ENCODE measurements at places on chromosomes 16 and 17.

GRCh38 chr16:11140867-11141266, 115.1 kb downstream of the SOCS1 start:
- DNase-seq = no peak

DNA sequence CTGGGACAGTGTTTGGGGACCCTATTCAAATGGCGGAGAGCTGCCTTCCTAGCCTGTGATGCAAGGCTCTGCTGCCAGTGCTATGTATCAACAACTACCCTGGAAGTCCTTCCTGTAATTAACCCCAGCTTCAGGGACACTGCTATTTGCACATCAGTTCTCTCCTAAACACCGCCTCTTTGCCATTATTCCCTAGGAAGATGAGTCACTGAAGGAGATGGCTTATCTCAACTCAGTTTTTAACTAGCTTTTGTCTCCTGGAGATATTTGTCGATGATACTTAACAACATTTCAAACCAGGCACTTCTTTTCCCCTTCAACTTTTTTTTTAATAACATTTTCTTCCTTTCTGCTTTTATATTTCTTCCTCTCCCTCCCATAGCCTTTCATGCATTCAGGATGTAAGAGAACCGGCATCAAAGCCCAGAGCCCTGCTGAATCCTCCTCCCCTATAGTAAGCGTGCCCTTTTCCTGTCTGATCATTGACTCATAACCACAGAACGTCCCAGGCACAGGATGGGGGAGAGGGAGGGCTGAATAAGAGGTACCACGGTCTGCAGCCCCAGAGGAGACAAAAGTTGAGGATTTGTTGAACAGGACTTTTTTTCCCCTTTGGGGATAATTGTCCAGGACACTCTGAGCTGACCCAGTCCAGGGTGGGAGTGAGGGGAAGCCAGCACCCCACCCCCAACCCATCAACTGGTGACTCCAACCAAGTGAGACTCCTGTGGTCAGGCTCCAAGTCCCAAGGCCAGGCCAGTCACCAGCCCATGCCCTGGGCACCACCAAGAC, 387.8 kb upstream of the SALL1 start:
- peak; percentile 88 for DNase-seq

DNA sequence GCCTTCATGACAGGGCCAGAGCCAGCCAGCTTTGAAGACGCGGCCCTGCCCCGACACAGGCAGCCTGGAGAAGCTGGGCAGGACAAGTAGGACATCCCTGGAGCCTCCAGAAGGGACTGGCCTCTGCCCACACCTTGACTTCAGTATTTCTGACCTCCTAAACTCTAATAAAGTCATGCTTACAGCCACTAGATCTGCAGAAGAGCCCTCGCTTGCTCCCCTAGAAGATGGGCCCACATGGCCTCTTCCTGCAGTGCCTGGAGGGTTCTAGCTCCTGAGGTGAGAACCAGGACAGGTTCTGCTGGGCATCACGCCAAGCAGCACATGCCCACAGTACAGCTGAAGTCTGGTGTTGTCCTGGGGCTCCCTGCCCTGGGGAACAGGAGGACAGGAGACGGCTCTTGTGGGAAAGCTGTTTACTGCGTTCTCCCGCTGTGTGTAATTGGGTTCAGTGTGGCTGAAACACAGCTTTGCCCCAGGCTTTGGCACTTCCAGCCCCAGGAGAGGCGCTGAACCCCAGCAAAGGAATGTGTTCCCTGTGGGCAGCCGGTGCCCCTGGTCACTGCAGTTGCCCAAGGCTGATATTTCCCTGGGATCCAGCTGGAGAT, 2.6 kb downstream of the APRT start:
- DNase-seq = peak; percentile 8

DNA sequence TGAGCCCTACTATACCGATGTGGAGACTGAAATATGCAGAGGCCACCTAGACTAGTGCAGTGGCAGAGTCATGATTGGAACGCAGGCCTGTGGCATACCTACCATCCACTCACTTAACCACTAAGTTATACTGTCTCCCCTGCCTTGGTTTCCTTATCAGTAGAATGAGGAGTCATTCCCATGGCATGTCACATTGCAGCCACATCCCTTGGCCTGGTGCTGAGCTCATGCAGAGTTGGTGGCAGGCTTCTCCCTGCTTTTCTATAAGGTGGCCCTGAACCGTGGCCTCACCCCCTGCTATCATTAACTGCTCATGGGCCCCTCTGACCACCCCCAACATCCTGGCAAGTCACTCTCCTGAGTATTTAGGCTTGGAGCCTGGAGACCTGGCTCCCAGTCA, 212.5 kb downstream of the KATNIP start:
- peak; percentile 96 for DNase-seq

DNA sequence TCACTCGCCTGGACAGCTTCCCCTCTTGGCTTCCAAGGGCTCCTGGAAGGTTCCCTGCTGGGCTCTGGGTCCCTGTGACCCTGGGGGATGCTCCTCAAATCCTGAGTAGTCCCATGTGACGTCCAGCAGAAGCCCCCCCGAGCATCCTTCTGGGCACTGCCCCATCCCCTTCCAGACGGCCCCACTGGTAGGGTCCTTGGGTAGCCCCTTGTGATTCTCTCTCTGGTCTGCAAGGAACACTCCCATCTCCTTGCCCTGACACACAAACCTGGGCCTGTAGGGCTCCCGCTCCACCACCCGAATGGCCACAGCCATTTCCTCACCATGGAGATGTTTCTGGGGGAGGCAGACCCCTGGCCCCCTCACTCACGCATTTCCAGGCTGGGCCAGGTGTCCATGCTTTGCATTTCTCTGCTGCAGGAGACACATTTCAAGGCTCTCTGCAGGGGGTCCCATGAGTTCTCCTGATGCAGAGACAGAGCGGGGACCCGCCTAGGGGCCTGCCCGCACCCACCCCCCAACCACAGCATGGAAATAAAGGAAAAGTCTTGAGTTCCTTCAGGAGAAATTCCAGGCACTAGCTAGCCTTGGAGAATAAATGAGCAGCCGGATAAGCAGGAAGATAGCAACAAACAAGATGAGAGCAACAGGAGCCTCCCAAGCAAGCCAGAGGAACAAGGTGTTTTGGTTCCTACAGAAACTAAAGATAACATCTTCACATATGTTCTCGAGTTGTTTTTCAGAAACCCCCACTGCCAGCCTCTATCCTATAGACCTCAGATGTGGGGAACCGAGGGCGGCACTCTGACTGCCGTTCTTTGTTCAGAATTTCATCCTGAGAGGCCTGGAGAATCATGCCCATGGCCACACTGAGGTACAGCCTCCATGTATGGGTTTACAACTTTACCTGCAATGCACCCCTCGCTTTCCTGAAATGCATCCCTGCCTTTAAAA, 128.8 kb downstream of the MGAT5B start:
- no peak for DNase-seq

GRCh38 chr17:65185062-65185461, 47.9 kb downstream of the RGS9 start:
- no peak for DNase-seq

DNA sequence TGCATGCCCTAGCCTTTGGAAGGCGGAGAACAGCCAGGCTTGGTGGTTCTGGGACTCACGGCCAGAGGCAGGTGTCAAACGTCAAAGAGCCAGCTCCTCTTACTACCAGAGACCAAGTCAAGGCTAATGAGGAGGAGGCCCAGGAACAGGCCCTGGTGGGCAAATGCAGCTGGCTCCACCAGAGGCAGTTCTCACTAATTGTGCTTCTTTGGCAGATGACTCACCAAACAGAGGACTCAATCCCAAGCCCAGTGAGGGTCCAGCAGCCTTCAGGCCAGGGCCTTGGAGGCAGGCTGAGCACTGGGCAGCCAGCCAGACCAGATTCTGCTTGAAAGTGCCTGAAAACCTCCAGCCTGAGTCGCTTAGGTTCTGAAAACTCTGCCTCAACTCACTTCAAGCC, 336.5 kb upstream of the CDH5 start:
- DNase-seq = no peak

DNA sequence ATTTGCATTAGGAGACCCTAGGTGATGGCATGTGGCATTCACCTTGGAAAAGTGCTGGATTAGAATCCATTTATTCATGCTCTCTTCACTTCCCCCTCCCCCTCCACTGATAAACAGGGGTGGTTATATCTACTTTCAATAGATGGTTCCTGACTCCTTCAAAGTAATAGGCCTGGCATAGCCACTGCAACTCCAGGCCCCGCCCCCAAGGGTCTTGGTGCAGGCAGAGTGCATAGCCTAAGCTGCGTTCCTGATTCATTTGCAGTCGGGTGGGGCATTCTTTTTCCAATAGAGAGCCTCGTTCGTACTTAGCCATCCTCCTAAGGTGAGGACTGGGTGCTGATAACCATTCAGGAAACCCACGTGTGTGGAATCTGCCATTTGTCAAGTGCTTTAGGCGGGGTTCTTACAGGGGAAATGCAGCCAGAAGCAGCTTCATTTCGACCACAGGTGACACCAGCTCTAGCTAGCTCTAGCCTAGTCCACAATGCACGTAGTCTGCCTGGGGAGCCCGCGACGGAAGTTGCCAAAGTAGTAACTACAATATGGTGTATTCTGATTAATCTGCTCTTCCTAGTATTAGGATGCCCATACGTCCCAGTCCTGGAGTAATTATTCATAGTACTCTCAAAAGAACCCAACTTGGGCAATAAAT, 11.1 kb downstream of the UBE2O start:
- no peak for DNase-seq

GRCh38 chr16:73558219-73558618, 510.3 kb upstream of the ZFHX3 start:
- DNase-seq = no peak

DNA sequence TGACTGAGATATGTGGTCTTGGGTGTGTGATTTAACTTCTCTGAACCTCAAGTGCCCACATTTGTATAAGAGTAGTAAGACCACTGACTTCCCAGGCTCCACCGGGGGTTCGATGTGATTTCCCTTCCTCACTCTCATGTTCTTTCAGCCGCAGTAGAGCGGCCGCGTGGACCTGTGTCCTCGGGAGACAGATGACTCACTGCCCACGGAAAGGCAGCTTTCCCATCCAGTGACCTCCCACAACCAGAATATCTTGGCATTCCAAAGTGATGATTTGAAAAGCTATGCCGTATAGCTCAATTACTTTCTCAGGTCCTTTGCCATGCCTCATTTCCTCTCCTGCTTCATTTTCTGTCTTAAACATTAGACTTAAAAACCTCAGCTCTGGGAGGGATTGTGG, 73.6 kb downstream of the IL21R start:
- DNase-seq = peak; percentile 68

GRCh38 chr17:42023524-42024349, 3.8 kb downstream of the NKIRAS2 start:
- DNase-seq = no peak

- no peak for DNase-seq
These were observed 7.5 kb downstream of the TMEM235 start for GRCh38 chr17:78238823-78239488.

- DNase-seq = no peak
These were observed 8.9 kb upstream of the MEOX1 start for GRCh38 chr17:43670645-43671030.

GRCh38 chr17:6462692-6463091, 18.4 kb downstream of the PIMREG start:
- no peak for DNase-seq
